ENCODE measurements at places on chromosomes 5 and 9. TPM values are rescaled to one million over a fixed set of nuclear protein-coding genes. Genes with fewer than 3 reads are reported as not detected.

GRCh38 chr5:135377751-135378680 lies 21.0 kb downstream of the MACROH2A1 start:
- peaks cover 48% of the 10 kb centered on the region for H3K4me1 ChIP-seq
- H3K36me3 ChIP-seq = peaks cover 63% of the 10 kb centered on the region
- no peak for DNase-seq
- H3K27me3 ChIP-seq = no peaks in the 10 kb centered on the region
- H3K27ac ChIP-seq = no peak overlapping the region

DNA sequence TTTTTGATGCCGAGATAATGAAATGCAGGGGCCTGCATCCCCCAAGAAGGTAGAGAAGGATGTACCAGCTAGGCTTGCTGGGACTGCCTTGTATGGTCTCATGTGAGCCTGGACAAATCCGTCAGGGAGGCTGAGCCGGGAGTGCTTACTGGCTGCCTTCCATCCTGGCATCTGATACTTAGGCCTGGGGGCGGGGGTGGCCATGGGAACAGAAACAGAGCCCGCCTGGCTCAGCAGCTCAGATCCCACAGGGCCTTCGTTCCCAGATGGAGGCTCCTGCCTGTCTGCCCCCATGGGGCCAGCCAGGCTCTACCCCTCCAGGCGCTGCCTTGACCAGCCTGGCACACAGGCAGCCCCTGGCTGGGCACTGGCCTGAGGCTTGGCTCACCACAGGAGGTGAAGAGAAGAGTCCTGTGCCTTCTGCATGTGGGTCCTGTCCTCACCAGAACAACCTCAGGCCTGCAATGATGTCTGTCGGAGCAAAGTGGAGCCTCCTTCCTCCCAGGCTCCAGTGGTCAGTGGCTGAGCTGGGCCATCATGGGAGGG lies 10.5 kb upstream of the SPATA31E1 start:
- no peaks in the 10 kb centered on the region for H3K27me3 ChIP-seq
- H3K36me3 ChIP-seq = no peaks in the 10 kb centered on the region
- no peak for DNase-seq
- H3K4me3 ChIP-seq = no peak overlapping the region
- H3K27ac ChIP-seq = no peak overlapping the region
- H3K4me1 ChIP-seq = no peaks in the 10 kb centered on the region

ANKRD20A1 gene
- 1.5 TPM for total RNA-seq

DNA sequence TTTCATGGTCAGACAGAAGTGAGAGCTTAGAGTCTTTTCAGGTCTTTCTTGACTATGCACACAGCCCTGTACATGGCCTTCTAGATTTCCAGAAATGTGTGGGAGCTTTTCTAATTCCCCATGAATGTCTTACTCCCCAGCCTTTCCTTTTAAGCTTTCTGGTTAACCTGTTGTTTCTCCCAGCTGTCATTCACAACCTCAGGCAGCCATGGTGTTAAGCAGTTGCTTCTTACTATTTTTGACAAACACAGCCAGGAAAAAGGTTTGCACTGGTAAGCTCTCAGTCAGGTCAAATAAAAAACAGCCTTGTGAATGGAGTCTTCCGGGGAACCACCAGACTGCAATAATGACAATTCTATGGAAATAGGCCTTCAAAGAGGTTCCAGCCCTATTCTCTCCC lies 84.9 kb downstream of the MTREX start:
- no peak overlapping the region for H3K4me3 ChIP-seq
- H3K4me1 ChIP-seq = no peaks in the 10 kb centered on the region
- peaks cover 60% of the 10 kb centered on the region for H3K36me3 ChIP-seq
- H3K27ac ChIP-seq = no peak overlapping the region

DNA sequence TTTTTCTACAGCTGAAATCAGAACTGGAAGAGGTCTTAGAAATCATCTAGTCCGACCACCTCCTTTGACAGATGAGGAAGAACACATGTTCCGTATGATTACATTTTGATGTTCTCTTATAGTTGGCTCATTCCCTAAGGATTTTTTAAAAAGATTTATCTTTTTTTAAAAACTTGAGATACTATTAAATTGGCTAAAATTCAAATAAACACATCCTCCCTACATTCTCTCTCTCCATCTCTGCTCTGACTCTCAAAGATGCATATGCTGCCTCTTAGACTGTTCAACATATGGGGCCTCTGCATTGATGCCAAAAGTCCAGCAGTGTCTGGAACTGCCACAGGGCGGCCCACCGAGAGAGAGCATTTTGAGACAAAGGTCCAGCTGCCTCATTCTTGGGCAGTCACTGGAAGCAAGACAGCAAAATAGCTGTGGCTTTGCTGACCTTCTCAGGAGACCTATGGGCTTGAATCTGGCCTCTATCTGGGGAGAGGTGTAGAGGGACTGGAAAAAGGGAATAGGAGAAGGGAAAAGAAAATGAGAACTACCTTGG lies 12.8 kb upstream of the TSSK1B start:
- H3K36me3 ChIP-seq = no peaks in the 10 kb centered on the region
- H3K4me1 ChIP-seq = peaks cover 4% of the 10 kb centered on the region
- no peak for DNase-seq
- H3K4me3 ChIP-seq = no peak overlapping the region
- H3K27me3 ChIP-seq = peaks cover 21% of the 10 kb centered on the region

DNA sequence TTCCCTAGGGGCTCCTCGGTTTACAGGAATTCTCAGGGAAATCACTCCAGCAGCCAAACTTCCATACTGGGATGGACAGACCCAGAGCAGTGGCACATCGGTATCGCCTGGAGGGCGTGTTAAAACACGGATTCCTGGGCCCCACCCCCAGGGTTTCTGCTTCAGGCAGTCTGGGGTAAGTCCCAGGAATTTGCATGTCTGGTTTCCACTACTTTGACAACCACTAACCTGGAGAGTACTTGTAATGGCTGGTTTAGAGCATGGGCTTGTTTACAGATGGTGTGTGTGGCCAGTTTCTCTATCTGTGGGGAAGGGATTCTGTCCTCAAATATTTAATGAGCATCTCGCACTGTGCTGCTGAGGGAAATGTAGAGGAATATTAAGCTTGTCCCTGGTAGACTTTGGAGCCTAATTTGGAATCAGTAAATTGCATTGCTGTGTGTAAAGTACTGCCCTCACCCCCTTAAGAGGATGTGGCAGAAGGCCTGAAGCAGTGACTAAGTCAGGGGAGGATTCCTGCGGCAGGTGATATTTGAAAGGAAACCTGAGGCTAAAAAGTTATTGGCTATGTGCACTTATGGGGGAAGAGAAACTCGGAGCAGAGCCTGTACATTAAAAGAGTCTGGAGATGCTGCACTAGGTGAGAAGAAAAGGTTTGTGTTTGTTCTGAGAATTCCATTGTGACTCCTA lies 18.6 kb upstream of the TJP2 start:
- H3K36me3 ChIP-seq = no peaks in the 10 kb centered on the region
- no peaks in the 10 kb centered on the region for H3K4me1 ChIP-seq
- no peak overlapping the region for H3K27ac ChIP-seq
- H3K27me3 ChIP-seq = no peaks in the 10 kb centered on the region

SLC2A6 gene
- total RNA-seq = 5.4 TPM

DNA sequence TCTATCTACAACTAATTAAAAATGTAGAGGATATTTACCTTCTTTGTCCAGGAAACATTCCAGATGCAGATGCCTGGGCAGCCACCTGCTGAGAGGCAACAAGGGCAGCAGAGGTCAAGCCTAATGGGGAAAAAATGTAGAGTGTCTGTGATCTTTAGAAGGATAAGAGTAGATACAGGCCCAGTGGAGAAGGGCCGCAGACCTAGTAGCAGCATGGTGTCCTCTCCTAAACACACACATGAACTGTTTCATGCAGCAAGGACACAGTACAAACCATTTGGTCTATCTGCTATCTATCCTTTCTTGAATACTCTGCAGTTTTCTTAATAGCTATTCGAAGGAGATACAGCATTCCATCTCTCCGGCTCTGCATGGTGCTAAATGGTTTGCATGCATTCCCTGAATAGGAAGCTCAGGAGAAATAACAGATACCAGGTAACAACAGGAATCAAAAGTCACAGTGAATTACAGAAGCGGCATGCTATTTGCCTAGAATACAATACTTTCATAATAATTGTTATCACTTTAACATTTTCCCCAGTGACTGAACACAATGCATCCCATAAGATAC lies 107.3 kb downstream of the ZNF608 start:
- peaks cover 1% of the 10 kb centered on the region for H3K4me1 ChIP-seq
- no peak overlapping the region for H3K4me3 ChIP-seq

GARIN3 gene
- 0.77 TPM for total RNA-seq

WNT8A gene
- not detected for total RNA-seq

PCDHB15 gene
- not detected for total RNA-seq

- H3K4me1 ChIP-seq = no peaks in the 10 kb centered on the region
- no peak overlapping the region for H3K27ac ChIP-seq
- no peaks in the 10 kb centered on the region for H3K36me3 ChIP-seq
- no peaks in the 10 kb centered on the region for H3K27me3 ChIP-seq
- H3K4me3 ChIP-seq = no peak overlapping the region
Measured at GRCh38 chr9:79080536-79080935, 491.2 kb upstream of the TLE4 start.

TRIM7 gene
- total RNA-seq = 3.0 TPM

DNA sequence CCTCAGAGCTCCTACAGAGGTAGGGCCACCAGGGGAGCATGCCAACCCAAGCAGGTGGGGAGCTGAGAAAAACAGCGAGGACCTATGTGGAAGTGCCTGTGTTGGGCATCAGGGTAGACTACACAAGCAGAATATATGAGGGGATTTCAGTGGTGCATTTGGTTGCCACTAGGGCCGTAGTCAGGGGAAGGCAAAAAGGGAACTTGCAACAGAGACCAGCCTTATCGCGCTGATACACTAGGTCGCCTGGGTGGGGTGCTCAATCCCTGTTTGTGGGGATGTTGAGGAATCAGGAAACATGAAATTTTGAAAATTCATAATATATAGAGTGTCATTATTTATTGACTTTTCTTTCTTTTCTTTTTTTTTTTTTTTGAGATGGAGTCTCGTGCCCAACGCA lies 370.9 kb upstream of the PRR16 start:
- no peak for DNase-seq
- no peaks in the 10 kb centered on the region for H3K36me3 ChIP-seq
- H3K4me1 ChIP-seq = peaks cover 4% of the 10 kb centered on the region
- no peak overlapping the region for H3K27ac ChIP-seq
- H3K4me3 ChIP-seq = no peak overlapping the region

DNA sequence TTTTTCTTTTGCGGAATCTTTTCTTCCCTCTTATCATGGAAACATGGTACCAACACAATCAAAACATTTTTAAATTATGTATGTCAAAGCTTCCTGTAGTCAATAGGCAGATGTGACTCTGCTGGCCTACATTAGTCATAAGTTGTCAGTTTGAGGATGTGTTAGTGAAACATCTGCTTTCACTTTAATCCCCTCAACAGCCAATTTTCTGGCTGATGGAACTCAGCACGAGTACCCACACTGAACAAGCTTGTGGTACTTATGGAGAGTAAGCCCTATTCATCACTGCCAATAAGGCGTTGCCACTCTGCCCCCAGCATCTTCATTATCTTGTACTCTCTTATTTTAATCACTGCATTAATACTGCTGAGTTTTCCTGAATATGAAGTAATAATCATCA lies 1034.4 kb downstream of the CDH9 start:
- H3K36me3 ChIP-seq = no peaks in the 10 kb centered on the region
- H3K4me3 ChIP-seq = no peak overlapping the region
- H3K4me1 ChIP-seq = no peaks in the 10 kb centered on the region
- no peak for DNase-seq
- no peak overlapping the region for H3K27ac ChIP-seq

DNA sequence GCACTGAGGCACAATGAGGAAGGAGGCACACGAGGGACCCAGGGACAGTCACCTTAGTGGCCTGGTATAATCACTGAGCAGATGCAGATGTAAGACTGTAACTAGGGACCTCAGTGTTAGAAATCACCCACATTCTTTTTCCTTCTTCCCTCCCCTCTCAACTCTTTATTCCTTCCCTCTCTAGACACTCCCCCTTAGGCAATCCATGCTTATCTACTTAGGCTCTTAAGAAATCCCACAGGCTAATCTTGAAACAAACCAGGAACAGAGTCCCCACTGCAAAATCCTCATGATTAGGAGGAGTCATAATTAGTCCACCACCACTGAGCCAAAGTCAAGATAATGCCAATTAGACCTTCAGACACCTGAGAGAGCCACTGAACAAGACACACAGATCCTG lies 84.7 kb downstream of the ELAVL2 start:
- no peaks in the 10 kb centered on the region for H3K27me3 ChIP-seq
- H3K4me1 ChIP-seq = no peaks in the 10 kb centered on the region
- H3K36me3 ChIP-seq = no peaks in the 10 kb centered on the region
- H3K27ac ChIP-seq = no peak overlapping the region
- DNase-seq = no peak
- no peak overlapping the region for H3K4me3 ChIP-seq

DNA sequence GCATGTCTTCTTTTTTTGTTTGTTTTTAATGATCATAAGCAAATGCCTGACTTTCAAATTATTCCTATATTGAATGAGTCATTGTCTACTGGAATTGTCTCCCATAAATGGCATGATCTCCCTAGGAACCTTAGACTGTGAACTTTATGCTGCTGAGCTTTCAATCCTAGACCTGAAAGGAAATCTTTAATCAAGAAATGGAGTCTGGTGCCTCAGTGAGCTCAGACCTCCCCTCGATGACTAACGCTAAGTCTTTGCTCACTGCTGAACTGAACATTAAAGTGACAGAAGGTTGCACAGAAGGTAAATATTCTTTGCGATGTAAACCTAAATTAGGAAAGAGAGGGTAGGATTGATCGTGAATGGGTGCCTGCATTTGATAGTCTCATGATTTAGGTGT lies 745.2 kb upstream of the WWC1 start:
- DNase-seq = no peak
- H3K27ac ChIP-seq = no peak overlapping the region
- H3K36me3 ChIP-seq = no peaks in the 10 kb centered on the region
- no peak overlapping the region for H3K4me3 ChIP-seq

DNA sequence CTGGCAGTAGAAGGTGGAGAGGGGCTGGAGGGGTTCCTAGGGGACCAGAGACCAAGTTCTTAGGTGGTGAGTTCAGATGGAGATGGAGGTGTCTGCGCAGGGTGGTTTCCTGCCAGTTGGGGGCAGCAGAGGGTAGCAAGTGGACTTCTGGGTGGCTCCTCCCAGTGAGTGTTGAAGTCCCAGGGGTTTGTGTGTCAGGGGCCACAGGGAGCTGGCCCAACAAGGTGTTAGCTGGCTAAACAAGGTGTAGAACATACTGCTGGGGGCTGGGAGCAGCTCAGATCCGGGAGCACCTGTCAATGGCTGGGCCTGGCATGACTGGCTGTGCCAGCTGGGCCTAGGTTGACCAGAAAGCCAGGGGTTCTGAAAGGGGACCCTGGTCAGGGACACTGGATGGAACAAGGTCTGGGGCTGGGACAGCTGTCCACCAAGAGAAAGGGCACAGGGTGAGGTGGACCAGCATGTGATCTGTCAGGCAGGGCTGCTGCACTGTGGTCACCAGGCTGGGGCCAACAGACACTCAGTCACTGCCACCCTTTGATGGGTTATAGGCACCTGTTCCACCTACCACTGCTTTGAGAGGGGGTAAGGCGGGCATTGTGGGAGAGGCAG lies 35.6 kb downstream of the DAB2IP start:
- DNase-seq = peak; percentile 88
- H3K36me3 ChIP-seq = no peaks in the 10 kb centered on the region
- no peaks in the 10 kb centered on the region for H3K4me1 ChIP-seq
- peaks cover 4% of the 10 kb centered on the region for H3K27me3 ChIP-seq

GRCh38 chr5:144368556-144368955 lies 197.9 kb downstream of the KCTD16 start:
- no peaks in the 10 kb centered on the region for H3K4me1 ChIP-seq
- no peak overlapping the region for H3K4me3 ChIP-seq
- no peak overlapping the region for H3K27ac ChIP-seq
- DNase-seq = no peak
- no peaks in the 10 kb centered on the region for H3K36me3 ChIP-seq

GZMA gene
- total RNA-seq = 18.2 TPM

Measured in activated CD8-positive, alpha-beta T cell treated with anti-CD3 and anti-CD28 coated beads for 36 hours (primary cell).